Stimulated activated CD4-positive, alpha-beta T cell treated with anti-CD3 and anti-CD28 coated beads, Interleukin-2, amount 100 ng/mL, for 4 hours (primary cell): ENCODE measurements at places on chromosomes 11 and 22.

DNA sequence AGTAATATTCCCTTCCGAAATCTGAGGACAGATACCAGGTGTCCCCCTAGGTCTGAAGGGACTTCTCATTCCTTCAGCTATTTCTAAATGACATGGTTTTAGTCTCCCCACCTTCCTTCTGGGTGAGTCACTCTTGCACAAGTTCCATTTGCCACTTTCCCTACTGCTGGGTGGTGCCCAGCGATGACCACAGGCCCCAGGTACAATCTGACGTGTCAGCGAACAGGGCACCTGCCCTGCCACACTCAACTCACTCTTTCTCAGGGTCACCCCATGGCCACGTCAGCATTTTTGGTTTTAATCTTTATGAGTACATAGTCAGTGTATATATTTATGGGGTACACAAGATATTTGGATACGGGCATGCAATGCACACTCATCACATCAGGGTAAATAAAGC is 17.2 kb downstream of the POU2AF1 start:
- no peak for DNase-seq

DNA sequence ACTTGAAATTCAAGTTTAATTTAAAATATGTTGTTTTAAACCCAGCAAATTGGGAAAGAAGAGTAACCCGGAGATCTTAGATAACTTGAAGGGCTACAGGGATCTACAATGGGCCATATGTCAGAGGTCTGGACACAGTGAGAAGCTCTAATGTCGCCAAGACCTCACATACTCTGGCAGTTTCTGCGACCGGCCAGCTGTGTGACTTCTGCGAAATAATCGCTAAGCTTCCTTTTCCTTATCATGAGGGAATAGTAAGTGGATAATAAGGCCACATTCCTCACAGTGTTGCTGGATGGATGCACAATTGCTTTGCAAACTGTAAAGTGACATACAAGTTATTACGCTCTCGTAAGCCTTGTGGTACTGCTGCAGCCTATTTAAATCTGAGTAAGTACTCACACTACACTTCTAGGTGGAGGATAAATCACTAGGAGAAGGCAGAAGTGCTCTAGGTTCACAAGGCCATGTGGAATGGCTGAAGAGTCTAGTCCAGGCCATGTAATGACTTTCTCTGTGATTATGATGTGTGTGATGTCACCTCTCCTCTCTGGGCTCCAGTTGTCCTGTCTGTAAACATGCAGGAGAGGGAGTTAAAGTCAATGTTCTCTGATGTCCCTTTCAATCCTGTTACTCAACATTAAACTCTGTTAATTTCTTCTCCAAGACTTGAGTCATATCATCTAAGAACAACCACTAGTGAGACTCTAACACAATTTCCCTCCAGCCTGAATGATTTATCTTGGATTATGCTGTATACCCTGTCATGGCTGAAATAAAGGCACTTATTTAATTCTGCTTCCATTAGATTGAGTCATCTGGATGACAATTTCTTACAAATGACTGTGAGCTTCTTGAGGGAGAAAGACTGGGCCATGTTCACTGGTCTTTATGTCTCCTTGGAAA is 192.6 kb upstream of the NARS2 start:
- DNase-seq: no peak

DNA sequence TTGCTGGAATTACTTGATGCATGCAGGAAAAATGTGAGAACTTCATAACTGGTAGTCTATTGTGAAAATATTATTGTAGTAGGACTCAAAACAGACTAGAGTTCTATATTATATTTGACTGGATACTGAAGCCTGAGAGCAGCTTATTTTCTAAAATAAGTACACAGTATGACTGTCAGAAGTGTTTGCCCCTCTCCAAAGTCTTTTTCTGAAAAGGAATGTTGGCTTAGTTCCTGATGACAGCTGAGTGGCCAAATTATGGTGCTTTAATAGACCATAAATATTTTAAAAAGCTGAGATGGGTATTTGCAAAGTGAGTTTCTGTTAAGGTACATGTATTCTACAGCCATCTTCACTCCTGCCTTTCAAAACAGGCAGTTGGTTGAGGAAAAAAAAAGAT is 13.1 kb downstream of the ZBED5 start:
- no peak for DNase-seq

DNA sequence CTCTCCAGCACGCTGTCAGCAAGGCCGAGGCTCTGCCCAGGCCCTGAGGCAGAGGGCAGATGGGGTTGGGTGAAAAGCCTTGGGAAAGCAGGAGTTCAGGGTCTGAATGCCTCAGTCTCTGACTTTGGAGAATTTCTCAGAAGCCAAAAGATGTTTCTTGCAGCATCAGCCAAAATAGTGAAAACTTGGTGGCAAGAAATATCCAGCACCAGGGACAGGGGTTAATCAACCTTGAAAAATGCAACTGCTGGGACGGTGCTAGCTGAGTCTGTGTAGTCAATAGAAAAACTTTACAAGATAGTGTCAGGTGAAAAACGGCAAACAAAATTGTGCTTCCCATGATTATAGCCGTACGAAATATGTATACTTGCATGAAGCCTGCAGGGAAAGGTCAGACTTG is 1.4 kb upstream of the ABCC8 start:
- no peak for DNase-seq

DNA sequence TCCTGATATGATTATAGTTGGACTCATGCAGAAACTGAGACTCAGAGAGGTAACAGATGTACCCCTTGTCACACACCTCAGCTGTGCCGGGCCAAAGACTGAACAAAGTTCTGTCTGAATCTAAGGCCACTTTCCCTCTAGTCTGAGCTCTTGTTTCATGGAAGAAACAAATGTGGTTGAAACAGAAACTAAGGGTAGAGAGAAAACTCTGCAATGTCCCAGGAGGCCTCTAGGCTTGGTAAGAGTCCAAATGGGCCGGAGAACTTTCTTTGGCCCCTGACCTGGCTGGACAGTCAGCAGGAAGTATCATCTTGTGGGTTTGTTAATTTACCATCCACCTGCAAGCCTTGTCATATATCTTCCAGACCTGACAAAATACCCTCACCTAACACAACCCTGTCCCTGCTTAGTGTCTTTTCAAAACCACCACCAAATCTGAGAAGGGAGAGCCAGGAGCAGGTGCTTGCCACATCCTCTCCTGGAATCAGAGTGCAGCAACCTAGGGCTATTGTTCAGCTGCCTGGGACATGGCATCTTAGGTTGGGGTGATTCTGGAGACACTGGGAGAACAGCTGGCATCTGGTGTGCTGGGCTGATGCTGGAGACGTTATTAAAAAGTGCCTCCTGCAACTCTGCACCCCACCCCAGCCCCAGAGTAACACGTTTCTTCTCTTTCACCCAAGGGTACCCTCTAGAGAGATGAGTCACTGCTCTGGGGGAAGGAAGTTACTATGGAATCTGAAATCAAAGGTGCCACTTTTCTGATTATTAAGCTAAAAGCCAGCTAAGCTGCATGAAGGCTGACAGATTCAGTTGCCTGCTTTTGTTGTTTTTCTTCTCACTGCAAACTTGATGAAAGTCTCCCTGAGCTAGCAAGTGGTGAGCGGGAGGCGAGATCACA is 126.3 kb upstream of the TIMP3 start:
- DNase-seq: no peak

GRCh38 chr22:21695430-21696085 is 29.7 kb downstream of the PPIL2 start:
- DNase-seq: no peak

GRCh38 chr11:58024601-58025091 is 965 bp downstream of the OR9Q1 start:
- DNase-seq: no peak

GRCh38 chr11:2741006-2741376 is 41.2 kb upstream of the KCNQ1OT1 start:
- DNase-seq: no peak

GRCh38 chr11:109140857-109141515 is 281.0 kb upstream of the C11orf87 start:
- DNase-seq: no peak

DNA sequence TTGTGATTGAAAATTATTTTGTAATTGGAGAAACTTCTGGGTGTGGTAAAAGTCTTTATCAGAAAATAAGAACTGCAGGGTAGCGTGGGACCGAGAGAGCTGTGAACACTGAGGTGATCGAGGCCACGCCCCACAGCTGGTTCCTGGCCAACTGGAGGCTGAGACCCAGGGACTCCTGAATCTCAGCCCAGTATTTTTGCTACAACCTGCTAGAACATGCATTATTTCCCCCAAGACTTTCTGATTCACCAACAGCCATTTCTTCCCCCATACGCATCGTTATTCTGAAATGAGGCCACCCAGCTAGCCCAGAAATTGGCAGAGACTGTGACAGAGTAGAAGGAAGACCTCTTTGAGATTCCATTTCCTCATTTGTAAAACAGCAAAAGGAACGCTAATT is 3.4 kb upstream of the FGF19 start:
- DNase-seq: no peak

GRCh38 chr11:112439614-112440013 is 179.0 kb upstream of the PLET1 start:
- DNase-seq: no peak

- no peak for DNase-seq
These were observed 102.3 kb upstream of the CD44 start for GRCh38 chr11:35036639-35037038.

DNA sequence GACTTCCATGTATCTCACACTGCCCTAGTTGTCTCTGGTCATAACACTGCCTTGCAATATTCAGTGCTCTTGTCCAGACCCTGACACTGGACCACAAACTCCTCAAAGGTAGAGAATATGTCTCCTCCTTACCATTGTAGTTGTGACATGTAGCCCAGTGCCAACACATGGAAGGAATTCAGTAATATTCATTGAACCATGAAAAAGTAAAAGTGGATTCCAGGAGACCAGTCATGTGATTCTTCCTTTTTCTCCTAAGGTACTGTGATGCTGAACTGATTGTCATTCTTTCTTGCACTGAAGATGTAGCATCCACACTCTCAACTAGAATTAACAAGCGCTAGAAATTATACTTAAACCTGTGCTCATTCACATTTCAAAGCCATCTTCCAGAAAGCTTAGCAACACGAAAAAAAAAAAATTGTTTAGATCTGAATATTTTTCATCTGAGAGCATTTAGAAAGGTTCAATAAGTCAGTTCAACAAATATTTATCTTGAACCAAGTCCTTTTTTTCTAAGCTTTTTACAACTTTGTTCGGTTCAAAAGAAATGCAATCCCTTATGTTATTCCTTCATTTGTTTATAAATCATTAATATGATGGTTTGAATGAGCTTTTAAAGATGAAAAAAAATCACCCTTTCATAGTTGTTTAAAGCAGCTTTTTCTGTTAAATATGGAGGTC is 224.7 kb upstream of the BLID start:
- no peak for DNase-seq

DNA sequence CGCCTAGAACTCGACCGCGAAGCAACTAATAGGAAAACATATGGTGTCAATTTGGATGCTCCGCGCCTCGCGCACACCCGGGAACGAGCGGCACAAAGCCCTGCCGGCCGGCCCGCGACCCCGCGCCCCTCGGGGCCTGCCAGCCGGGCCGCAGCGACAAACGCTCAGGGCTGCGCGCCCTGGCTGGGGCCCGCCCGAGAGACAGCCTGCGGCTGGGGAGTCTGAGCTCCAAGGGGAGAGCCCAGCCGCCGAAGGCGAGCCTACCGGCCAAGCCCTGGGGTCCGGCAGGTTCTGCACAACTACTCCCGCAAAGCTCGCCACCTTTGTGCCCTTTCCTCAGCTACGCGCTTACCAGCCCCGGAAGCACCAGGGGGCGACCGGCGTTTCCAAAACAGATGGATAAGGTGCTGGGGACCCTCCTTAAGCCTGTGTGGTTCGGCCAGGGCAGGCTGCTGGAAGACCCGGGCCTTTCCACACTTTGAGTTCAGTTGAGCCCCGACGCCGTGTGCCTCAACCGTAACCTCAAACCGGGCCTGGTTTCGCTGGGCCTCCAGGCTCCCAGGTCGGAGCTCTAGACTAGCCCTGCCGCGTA is 6.0 kb downstream of the PAX6 start:
- no peak for DNase-seq

GRCh38 chr22:24430431-24431308 is 3.3 kb downstream of the ADORA2A start:
- no peak for DNase-seq

DNA sequence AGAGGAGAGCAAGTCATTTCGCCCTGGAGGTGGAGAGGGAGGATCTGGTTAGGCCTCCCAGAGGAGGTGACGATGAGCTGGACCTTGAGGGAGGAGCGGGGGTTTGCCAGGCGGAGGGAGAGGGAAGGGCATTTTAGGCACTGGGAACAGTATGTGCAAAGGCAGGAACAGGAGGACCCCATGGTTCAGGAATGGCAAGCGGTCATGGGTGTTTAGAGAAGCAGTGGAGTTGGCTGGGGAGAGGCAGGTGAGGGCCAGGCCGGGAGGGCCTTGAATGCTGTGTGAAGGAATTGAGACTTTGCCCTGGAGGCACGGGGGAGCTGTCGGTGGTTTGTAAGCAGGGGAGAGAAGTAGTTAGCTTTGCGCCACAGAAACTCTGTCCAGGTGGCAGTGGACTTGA is 10.3 kb downstream of the PRDM11 start:
- DNase-seq: no peak

DNA sequence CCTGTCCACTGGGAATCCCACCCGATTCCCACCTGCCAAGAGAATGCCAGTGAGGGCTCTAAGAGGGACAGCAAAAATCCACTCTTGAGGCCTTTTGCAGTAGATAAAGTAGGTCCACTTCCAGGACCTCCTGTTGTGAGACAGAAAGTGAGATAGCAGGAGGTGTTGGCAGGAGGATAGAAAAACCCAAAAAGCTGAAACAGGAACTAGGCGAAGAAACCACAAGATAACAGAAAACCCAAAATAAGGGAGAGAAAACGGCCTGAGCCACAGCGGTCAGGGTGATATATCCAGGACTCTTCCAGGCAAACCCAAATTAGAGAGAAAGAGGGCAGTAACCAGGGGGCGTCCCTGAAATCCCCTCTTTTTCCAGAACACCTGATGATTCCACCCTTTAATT is 79.7 kb upstream of the LINC01488 start:
- DNase-seq: no peak

DNA sequence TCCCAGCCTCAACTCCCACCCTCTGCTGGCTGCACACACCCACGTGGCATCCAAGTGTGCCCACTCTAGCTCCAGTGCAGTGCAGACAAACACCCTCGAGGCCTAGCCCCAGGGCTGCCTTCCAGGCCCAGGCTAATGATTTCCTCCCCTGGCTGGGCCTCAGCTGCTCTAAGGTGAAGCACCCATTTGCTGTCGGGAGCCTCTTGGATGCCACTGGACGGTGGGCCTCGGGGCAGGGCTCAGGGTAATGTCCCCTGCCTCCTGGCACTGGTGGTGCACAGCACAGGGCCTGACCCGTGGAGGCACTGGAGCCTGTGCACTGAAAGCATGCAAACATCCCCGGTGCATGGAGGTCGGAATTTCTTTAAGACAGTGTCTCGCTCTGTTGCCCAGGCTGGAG is 635.2 kb downstream of the TBC1D22A start:
- DNase-seq: no peak

DNA sequence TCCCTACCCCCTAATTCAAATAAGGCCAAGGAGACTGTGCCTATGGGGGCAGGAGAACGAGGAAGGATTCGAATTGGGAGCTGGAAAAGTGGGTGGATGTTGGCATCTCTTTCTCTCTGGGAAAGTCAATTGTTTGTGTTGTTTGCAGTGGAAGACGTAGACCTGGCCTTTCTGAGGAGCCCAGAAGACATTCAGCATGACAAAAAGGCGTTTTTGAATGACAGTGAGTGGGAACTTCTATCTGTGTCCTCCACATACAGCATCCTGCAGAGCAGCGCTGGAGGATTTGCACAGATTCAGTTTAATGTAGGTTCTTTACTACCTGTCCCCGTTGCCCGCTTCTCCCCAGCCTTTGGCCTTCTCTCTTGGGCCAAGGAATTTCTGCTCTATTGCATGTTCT is 28.2 kb downstream of the HTR3B start:
- no peak for DNase-seq

GRCh38 chr22:45861259-45861658 is 115.7 kb downstream of the WNT7B start:
- DNase-seq: no peak
